ENCODE measurements at places on chromosomes 12 and 14.

- no peak for DNase-seq
These were observed 17.1 kb downstream of the NUBPL start for GRCh38 chr14:31578266-31578665.

DNA sequence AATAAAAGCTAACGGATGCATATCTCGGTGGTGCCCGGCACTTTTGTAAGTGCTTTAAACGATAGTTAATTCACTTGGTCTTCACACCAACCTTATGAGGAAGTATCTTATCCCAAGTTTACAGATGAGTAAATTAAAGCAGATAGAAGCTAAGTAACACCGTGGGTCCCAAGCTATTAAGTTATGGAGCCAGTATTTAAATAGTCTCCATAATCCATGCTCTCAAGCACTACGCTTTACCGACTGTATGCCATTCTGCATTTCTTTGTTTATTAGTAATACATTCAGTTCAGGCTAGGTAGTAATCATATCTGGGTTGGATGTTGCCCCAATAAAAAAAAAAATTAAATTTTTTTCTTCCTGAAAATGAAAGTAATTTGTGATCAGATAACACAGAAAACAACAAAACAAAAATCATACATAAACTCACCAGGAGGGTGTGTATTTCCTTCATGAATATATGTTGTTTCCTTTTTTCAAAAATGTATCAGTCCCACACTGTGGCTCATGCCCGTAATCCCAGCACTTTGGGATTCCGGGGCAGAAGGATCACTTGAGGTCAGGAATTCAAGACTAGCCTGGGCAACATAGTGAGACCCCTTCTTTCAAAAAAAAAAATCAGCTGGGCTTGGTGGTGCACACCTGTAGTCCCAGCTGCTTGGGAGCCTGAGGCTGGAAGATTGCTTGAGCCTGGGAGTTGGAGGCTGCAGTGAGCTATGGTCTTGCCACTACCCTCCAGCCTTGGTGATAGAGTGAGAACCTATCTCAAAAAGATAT is 1.4 kb upstream of the M6PR start:
- peak; percentile 35 for DNase-seq

- DNase-seq = peak; percentile 86
These were observed 4.2 kb downstream of the GSG1 start for GRCh38 chr12:13099066-13099843.

GRCh38 chr12:126998747-126999285 is 1268.2 kb upstream of the TMEM132C start:
- DNase-seq = no peak

DNA sequence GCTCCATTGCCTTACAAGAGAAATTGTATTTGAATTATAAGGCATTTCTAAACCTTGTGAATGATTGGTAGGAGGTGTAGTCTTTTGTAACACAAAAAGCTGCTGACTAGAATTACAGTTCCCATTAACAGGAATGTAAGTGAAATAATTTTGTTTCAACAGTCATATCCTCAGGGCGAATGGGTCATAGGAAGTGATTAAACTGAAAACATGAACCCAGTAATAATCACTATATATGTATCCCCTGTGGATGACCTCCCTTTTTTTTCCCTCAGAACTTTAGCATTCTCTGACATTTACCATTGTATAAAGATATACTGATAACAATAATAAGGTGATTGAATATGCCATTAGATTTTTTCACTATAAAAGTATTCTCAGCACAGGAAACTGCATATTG is 312.3 kb downstream of the ATP23 start:
- DNase-seq = peak; percentile 76

GRCh38 chr14:103548463-103549351 is 13.8 kb downstream of the BAG5 start:
- DNase-seq = no peak

- DNase-seq = peak; percentile 90
These were observed 79.3 kb downstream of the ARF6 start for GRCh38 chr14:49972131-49972671.

DNA sequence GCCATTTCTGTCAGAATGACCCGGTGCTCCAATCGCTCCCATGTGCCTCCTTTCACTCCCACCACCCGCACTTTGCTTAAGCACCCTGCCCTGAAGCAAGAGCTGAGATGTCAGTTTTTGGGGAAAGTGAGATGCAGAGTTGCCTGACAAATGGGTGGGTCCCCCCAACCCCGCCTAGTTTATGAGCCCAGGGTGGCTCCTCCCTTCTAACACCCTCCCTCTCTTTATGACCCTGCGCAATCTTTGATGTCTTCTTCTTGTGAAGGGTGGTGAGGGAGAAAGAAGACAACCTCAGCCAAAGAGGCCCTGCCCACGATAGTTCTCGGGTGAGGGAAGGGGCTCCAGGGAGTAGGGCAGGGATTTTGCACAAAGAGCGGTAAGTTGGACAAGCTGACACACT is 89.5 kb upstream of the HOXC13 start:
- DNase-seq = no peak

- DNase-seq = peak; percentile 68
These were observed 13.0 kb downstream of the CIPC start for GRCh38 chr14:77111021-77111420.

DNA sequence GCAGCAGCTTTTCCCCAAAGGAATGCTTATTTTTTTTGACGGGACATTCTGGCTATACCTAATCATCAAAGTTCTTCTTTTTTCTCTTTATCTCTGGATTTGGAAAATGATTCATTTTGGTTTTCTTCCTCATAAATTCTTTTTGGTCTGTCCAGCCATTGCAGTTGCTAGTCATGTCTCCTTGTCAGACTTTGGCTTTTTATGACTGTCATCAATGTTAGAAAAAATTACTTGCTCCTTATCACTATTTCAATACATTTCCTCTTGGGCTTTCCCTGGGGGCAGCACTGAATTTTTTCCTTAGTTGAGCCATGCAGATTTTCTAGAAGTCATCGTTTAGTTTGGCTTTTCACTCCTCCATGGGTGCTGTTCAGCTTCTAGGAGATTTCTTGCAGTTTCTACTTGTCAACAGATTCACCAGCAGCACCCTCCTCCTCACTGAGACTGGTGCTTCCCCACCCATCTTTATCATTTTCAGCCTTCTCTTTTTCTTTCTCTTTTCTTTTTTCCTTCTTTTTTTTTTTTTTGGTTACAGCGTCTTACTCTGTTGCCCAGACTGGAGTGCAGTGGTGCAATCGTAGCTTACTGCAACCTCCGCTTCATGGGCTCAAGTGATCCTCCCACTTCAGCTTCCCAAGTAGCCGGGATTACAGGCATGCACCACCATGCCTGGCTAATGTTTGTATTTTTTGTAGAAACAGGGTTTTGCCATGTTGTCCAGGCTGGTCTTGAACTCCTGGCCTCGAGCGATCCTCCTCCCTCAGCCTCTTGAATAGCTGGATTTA is 5.2 kb downstream of the ADIPOR2 start:
- DNase-seq = peak; percentile 39

DNA sequence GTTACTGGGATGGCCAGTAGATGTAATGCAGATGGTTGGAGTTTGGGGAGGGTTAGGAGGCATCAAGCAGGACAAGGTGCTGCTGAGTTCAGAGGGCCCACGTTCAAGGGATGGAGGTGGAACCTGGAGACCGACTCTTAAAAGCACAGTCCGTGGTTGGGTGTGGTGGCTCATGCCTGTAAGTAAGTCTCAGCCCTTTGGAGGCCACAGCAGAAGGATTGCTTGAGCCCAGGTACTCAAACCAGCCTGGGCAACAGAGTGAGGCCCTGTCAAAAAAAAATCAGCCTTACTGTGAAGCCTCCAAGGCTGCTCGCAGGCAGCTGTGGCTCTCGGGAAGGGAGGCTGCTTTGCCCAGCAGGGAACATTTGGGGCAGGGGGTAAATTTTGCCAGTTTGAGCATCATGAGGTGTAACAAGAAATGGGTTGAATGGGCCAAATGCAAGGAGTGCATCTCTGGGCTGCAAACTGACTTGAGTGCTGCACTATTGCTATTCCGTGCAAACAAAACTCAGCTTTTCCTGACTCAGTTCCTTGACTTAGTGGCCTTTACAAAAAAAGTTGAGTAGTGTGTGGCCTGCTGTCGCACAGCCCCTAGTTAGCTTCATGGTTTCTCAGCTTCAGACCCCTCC is 55.0 kb downstream of the ANAPC7 start:
- DNase-seq = no peak

DNA sequence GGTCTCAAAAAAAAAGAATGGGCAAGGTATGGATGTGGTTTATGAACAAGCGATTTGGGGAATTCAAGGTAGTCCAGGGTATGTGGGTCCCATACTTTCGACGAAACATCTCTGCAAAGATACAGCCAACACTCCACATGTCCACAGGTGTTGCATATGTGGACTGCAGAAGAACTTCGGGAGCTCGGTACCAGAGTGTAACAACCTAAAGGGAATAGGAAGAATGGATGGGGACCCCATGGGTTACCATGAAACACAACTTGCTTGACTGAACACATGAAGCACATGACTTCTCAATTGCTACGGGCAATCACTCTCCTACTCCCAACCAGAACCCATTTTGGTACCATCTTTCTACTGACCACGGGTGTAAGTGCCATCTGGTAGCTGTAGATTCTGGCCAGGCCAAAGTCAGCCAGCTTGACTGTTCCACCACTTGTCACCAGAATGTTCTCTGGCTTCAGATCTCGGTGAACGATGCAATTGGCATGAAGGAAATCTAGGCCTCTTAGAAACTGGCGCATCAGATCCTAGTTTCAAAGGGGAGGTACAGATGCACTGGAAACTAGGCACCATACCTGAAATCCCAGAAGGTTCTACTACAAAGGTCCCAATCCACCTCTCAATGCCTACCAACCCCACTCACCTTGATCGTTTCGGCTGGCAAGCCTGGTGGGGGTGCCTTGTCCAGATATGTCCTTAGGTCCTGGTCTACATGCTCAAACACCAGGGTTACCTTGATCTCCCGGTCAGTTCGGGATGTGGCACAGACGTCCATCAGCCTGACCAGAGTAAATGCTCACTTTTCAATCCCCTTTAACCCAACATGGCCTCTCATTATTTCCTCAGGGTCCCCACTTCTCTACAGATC is 1.3 kb downstream of the CDK4 start:
- no peak for DNase-seq

- no peak for DNase-seq
These were observed 80.8 kb downstream of the STON2 start for GRCh38 chr14:81319314-81319713.

DNA sequence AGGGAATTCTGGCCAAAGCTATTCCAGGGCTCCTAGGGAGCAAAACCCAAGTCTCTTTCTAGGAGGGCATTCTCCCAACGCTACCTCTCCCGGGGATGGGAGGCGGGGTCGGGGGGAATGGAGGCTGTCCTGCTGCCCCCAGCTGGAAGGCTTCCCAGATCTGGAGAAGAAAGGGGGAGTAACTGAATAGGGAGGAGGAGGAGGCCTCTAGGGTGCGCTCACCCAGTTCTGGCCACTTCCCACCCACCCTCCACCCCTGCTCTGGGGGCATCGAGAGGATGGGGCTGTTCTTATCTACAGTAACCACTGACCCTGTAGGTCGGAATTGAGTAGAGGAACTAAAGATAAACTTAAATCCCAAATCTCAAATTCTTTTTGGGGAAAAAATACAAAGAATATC is 579 bp upstream of the RNASE1 start:
- DNase-seq = no peak

DNA sequence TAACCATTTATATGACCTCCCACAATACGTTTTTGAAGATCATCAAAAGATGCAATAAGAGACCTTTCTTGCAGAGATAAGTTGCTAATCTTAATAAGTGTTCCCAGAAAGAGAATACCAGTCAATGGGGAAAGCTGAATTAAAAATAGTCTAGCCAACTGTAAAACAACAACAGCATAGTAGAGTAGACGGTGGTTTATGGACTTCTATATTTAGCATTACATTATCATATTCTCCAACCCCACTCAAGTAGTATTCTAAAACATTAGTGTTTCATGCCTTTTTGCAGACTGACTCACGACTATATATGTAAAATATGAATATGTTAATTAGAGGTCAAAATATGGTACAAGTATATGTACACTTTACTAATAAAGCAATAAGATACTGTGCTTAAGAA is 218.9 kb downstream of the MED13L start:
- no peak for DNase-seq

DNA sequence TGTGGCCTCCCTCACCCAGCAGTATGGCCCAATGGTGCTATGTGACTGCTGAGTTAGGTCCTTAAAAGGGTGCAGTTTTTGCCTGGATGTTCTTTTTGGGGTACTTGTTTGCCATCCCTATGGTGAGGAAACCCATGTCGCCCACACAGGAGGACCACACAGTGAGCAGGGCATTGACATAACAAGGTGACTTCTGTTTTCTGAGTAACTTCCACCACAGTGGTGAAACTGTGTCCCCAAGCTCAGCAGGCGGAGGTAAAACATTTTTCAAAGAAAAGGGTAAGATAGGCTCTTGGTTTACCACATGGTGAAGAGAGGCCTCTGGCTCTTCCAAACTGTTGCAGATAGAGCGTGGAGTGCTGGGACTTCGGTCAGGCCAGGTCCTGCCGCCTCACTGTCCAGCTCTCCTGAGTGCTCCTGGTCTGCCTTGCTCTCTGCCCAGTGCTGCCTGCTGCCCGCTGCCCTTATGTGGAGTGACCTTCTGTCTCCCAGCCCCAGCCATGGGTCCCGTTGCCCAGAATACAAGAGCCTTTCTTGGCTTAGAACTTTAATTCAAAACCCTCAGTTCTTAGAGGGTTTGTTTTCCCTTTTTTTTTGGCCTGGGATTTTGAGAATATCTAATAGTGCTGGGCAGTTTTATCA is 54.0 kb downstream of the TRAF3 start:
- DNase-seq = no peak

GRCh38 chr14:57182760-57183503 is 85.8 kb downstream of the EXOC5 start:
- no peak for DNase-seq

DNA sequence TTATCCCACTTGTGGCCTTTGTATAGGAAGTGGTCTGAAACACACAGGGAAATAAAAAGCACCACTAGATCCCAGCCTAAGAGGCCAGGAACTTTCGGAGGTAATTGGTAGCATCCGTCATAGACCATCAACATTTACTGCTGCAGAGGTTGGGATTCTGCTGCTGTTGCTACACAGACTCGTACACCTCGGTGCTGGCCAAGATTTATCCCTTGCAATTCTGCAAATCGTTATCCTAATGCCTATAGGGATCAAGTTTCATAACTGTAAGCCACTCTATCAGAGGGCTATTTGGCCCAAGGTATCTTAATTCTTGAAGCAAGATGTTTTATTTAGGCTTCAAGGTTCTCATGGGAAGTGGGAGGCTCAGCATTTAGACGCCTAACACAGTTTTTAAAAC is 913.6 kb downstream of the GALC start:
- DNase-seq = no peak

DNA sequence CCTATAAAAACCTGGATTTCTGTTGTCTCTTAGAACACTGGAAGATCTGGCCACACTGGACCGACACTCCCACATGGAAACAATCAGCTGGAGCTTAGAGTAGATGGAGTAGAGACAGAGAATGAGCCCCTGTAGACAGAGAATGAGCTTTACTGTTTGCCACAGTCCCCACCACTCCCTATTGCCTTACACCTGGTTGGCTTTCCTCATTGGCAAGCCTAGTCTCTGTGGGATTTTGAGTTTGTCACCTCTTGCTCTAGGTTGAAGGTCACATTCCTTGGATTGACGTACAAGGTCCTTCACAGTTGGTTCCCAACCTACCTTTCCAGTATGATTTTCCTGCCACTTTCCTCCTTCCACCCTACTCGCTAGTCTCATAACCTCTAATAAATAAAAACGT is 2.0 kb upstream of the HCAR1 start:
- DNase-seq = no peak

Data from endothelial cell of umbilical vein (primary cell).